ENCODE measurements at places on chromosomes 4 and X.
A peak's percentile ranks its signal among the peaks of the same experiment; 100 is the strongest.

DNA sequence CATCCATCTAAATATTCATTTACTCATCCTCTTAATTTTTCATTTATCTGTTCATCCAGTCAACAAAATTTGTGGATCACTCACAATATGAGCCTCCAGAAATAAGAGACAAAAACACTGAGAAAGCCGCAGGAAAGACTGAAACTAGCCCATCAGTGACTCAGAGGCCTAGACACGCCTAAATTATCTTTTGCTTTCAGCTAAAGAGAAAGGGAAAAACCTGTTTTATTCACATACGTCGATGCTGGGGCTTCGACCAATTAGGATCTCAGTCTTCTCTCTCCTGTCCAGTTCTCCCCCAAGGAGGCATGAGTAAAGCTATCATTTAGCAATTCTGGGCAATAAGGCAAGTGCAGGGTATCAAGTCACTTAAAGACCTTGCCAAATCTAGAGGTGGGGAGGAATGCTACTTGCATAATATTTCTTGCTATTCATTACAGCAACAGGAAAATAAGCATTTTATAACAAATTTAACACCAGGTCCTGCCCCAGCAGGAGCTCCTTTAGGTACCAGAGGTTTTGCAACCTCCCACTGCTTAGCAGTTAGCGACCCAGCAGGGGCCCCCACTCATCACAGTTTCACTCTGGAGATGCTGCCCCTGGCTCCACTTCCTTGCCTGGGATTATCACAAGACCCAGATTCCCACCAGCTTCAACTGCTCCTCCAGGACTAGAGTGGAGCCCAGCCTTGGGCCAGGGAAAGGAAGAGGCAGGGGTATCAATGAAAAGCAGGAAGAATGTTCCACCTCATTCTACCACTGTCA, 30.1 kb upstream of the TMEM154 start:
- DNase-seq = no peak

DNA sequence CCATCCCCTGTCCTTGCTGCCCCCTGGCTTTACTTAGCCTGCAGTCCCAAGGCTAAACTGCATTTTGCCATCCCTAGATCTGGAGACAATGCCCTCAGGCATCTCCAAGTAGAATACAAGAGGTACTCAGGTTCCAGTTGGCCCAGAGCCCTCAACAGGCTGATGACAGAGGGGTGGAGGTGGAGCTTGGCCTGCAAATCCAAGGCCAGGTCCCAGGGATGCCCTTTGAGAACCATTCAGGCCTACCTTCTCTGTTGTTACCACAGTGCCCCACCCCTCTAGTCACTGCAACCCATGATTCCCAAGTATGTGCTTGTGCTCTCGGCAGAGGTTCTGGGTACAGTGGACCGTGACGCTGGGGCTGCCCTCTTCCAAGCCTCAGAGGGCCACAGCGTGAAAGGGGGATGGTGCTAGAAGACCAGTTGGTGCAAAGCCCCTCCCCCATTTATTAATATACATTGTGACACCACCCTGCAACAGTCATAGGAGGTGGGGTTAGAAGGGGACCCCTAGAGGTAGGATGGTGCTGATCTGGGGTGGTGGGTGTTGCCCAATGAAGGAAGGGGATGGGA, 6.4 kb upstream of the UBA1 start:
- no peak for DNase-seq

GRCh38 chrX:20347481-20347880, 80.8 kb upstream of the RPS6KA3 start:
- DNase-seq = no peak

DNA sequence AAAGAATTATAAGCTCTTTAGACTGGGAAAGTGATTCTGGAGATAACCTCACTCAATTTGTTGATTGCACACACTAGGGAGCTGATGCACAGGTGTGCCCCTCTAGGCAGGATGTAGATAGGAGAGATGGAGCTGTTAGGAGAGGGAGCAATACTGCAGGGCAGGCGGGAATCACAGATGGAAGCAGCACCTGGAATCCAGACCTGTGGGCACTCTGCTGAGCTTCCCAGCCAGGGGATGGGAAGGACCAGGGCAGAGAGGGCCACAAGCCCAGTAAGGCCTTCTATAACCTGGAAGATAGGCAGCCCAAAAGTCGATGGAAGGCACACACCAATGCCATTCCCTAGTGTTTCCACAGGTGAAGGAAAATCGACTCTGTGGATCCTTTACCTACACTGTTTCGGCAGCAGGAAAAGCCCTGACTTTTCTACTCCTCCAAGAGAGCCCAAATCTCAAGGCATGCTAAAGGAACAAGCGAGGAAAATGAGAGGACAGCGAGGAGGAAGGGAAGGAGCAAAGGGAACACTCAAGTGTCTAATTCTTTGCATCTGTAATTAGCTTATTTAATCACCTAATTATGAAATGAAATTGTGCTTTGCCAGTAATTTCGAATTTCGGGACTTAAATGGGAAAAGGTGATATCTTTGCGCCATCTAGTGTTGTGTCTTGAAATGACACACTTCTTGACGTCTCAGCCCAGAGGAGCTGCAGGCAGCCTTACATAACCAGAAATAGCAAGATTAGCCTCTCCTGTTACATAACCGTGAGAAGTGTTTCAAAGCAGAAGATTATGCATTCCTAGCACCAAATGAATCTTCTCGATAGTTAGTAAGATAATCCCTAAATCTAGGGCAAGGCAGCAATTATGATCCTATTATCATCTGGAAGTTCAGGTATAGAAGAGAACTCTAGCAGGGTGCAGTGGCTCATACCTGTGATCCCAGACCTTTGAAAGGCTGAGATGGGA, 31.0 kb upstream of the TLR3 start:
- DNase-seq = peak; percentile 31

- DNase-seq = no peak
These were observed 33.6 kb downstream of the CLCN4 start for GRCh38 chrX:10190367-10190766.

DNA sequence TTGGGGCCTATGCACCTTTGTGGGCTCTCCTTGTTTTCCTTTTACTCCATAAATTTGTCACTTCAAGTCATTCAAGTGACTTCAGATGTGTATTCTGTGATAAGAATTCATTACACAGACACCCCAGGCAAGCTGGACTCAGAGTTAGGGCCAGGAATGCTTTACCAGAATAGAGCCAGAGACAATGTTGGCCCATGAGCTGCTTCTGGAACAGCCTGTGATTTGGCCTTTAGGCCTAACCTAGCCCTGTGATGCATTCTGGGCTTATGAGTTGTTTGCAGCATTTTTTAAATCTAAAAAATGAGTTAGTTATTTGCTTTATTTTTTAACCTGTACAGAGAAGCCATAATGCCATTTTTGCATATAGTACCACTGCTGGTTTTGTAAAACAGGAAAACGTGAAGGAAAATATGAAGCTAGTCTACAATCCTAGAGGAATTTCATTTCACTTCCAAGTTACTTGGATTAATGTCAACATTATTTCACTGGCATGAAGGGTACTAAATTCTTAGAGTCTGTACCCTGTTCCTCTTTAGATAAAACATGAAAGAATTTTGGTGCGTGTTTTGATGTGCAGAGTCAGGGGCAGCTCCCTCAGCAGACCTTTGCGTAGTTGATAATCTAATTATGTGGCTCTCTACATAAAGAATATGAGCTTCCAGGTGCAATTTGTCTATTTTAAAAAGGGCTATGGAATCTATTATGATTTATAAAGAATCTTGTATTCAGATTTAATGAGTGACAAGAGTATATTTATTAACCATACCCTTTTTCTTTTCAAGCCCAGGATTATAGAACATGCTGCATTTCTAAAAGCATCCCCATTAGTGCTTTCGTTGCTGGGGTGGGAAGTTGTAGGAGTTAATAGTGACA, 84.7 kb downstream of the ARHGAP10 start:
- no peak for DNase-seq

DNA sequence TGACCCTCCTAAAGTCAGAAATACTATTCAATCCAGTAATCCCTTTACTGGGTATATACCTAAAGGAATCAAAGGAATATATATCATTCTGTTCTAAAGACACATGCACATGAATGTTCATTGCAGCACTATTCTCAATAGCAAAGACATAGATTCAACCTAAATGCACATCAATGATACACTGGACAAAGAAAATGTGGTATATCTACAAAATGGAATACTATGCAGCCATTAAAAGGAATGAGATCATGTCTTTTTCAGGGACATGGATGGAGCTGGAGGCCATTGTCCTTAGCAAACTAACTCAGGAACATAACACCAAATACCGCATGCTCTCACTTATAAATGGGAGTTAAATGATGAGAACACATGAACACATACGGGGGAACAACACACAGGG, 306.0 kb upstream of the EPHA5 start:
- DNase-seq = no peak

DNA sequence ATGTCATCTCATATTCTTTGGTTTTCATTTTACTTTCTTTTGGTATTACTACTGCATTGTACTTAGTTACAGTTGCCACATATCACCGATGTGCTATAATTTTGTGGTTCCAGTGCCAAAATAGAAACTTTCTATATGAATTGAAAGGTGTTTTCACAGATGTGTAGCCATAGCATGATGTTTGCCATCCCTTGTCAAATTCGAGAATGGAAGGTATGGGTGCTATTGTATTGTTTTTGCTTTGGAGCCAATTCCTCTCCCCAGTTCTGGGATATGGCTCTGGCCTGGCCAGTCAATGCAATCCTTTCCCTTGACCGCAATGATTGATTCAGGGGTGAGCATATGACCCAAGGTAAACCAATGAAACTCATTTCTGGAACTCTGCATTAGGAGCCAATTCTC, 86.2 kb upstream of the RPS6KA3 start:
- no peak for DNase-seq

DNA sequence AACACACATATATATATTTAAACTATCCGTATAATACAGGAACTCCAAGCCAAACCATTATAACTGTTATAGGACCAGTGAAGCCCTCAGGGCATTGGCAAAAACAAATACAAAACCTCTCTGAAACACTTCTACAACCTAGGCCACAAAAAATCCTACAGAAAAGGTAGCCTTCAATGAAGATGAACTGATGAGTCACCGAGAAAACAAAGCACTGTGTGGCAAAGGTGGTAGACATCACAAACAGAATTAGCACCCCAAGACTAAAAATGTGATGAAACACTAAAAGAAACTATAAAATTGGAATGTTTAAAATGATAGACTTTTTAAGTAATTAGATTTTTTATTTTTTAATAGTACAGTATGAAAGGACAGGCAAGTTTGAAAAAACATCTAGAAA, 5.5 kb upstream of the HSPA4L start:
- DNase-seq = no peak

DNA sequence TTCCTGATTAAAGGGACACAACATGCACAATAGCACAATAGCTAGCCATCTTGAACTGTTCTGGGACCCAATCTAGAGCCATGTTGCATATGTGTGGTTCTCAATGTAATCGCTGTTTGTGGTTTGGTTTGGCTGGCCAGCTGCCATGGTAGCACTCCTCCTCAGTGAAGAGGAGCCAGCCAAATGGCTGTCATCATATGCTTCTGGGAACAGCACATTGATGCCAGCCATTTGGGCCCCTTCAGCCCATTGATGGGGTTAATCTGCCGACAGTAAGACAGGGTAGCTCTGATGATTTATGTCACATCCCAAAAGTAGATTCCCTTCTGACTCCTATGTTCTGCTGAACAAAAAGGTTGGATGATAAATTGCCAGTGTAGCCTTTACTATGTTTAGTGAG, 48.5 kb downstream of the AWAT2 start:
- DNase-seq = no peak

- peak; percentile 26 for DNase-seq
These were observed 37.4 kb downstream of the LHFPL1 start for GRCh38 chrX:112642349-112642748.

DNA sequence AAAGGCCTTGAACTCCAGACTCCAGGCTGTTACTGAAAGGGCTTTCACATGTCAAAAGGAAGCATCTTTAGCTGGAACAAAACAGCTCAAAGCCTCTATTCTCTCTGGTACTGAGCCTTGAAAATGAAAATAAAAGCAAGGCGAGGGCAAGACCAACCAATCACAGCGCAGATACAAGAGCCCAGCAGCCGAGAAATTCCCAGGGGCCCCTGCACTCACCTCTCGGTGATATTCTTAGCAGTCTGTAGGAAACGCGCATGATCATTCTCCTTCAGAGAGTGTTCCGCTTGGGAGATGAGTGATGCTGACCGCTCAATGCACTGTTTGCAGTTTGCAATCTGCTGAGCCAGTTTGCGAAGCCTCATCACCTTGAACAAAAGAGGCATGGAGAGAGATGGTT, 138.1 kb downstream of the MID1 start:
- no peak for DNase-seq

- no peak for DNase-seq
These were observed 87.5 kb downstream of the PPP3CA start for GRCh38 chr4:101259876-101260275.

GRCh38 chr4:15754323-15754722, 23.8 kb upstream of the CD38 start:
- DNase-seq = no peak

GRCh38 chr4:33998291-33998690, 2246.0 kb downstream of the ARAP2 start:
- no peak for DNase-seq

DNA sequence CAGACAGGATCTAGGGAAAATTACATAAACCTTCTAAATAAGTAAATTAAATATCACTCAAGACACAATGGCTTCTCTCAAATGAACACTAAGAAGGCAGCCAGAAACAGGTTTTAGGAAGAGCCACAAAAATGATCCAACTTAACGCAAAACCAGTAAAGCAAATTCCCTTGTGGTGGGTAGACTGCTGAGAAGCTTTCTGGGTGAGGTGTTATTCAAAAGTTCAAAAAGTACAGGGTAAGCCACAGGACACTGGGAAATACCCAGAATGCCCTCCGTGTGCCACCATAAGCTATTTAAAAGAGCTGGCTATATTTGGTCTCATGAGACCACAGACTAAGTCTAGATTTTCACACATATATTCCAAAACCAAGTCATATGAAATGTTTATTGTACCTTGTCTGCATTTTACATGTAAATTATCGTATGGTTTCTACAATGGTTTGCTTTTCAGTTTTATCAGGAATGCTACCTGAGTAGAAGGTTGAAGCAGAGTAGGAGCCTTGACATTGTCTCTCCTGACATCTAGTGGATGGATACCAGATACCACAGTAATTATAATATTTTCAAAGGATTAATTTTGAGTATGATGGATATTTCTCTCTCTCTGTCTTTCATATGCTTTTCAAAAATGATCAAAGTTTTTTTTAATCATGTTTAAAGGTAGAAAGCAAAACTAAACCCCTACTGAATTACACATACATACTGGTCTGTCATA, 109.3 kb upstream of the KLHL13 start:
- DNase-seq = no peak

- DNase-seq = no peak
These were observed 103.6 kb downstream of the EMCN start for GRCh38 chr4:100414016-100414790.

DNA sequence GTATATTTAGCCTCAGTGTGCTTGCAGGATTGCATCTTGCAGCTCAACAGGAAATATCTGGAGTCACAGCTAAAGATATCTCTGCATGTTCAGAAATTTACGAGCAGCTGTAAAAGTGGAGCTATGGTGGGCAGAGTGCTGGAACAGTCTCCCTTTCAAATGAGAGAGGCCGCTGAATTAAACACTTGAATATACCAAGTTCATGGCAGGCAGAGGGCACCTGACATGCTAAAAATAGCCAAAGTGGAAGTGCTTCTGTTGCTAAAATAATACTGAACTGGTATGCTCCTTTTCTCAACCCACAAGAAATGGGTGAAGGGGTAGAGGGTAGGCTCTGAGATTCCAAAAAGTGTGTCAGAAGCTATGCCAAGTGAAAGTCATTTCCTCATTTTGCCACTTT, 98.1 kb downstream of the MGST2 start:
- no peak for DNase-seq

GRCh38 chrX:21375708-21376009, 1.4 kb downstream of the CNKSR2 start:
- DNase-seq = no peak

Data from progenitor cell of endocrine pancreas (in vitro differentiated cells).